ENCODE measurements at places on chromosomes 6 and 20.

DNA sequence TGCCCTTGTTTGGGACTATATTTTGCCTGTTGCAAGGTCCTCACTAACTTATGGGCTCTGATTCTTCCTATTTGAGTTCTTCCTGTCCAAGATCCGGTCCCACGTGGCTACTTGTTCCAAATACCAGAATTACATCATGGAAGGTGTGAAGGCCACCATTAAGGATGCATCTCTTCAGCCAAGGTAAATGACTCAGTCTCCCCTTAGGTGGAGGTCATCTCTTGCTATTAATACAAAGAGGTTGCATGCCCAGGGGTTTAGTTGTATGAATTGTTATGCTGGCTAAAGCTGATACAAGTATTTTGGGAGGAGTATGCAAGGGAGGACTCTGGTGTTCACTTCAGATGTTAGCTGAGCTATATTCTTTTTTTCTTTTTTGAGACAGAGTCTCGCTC lies 9.1 kb downstream of the RNF114 start:
- DNase-seq, result no peak

DNA sequence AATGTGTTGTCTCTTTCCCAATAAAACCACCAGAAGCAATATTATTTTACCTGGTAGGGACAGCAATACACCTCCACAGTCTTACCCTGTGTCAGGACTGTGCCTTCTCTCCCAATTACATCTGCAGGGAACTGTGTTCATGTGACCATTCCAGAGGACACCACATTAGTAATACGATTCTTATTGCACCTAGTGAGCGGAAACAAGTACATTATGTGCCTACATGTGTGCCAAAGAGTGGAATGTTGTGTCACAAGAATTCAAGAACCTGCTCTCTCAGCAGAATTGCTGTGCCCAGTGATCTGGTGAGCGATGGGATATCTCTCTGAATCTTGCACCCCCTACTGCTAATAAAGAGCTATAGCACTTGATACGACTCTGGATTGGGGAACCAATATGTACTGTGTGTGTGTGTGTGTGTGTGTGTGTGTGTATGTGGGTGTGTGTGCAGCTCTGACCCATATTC lies 57.4 kb upstream of the FOXC1 start:
- DNase-seq, result no peak

- DNase-seq, result no peak
Measured at GRCh38 chr6:84691978-84692623, 72.3 kb downstream of the TBX18 start.

- no peak for DNase-seq
Measured at GRCh38 chr6:87922196-87922946, 125.3 kb upstream of the SPACA1 start.

DNA sequence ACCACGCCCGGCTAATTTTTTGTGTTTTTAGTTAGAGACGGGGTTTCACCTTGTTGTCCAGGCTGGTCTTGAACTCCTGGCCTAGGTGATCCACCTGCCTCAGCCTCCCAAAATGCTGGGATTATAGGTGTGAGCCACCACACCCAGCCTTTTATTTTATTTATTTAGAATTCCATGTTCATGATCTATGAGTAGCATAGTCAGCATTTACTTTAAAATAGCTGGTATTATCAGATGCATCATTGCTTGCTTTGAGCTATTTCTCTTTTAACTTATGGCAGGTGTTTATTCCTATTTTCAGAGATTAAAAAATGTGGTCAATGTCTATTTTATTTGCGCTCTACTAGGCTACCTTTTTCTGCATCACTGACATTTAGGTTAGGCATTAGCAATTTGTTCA lies 152.0 kb downstream of the UTRN start:
- no peak for DNase-seq

Measured in stimulated activated CD8-positive, alpha-beta memory T cell treated with anti-CD3 and anti-CD28 coated beads, Interleukin-2, amount 100 ng/mL, for 1 hour (primary cell).